ENCODE measurements at places on chromosomes 11 and 22.

- no peak for DNase-seq
Observed at GRCh38 chr22:43304831-43305590, 38.2 kb downstream of the SCUBE1 start.

DNA sequence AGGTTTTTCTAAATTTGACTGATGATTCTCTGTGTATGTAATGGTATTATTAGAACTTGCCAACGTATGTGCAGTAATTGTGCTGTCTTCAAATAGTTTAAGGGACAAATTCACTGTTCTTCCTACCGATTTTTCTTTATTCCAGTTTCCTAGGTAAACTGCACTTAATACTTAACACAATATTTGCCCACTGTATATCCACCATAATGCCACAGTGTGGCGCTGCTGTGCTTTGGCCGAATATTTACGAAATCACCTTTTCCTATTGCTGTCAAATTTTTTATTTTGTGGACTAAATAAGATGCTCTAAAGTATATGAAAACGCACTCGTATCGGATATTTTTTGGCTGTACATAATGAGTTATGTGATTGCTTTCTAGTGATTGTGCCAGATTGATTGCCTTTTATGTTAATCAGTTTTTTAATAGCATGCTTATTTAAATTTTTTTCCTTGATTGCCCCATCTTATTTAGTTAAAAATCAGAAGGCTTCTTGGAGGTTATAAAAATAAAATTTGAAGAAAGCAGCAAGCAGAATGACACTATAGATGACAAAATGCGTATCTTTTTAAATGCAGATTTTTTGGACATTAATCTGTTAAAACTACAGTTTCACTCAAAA is 10.5 kb downstream of the AASDHPPT start:
- DNase-seq, result peak; percentile 68

- no peak for DNase-seq
Observed at GRCh38 chr11:33868647-33869461, 23.0 kb downstream of the LMO2 start.

DNA sequence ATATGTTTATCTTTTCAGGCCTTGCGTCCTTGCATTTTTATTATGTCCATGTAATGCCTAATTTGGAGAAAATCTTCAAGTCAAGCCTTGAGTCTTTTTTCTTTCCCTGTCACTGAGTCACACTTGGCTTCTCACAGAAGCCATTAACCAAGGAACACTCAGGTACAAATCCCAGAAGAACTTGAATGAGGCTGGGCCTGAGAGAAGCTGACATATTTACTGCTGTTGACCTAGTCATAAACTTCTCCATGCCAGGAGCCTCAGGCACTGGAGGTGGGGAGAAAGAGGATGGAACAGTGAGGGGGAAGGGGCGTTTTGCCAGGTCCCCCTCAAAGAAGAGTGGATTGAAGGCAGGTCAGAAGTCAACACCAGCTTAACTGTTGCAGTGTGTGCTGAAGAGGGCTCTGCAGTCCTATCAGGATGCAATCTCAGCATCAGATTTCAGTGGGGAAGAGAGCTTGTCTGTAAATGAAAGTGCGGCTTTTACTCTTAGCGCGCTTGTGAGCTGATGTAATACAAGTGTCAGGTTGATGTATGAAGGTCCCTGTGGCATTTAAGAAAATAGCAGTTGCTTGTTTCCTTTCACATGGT is 526.0 kb downstream of the ETS1 start:
- DNase-seq, result no peak

DNA sequence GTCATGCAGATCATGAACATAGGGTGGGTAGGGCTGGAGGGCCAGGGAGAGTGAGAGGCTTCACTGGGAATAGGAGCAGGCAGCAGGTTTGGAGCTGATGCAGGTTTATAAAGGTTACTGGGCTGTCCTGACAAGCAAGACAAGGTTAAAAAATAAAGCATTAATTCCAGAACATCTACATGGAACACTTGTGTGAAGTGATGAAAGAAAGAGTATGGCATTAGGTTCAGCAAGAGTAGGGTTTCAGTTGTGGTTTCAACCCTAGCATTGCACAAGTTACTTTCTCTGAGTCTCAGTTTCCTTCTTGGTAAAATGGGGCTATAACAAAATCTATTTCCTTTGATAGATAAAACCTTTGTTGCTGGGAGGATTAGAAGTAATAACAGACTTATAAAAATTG is 114.6 kb upstream of the SESN3 start:
- DNase-seq, result no peak

- DNase-seq, result no peak
Observed at GRCh38 chr22:39216143-39216490, 28.7 kb downstream of the PDGFB start.

DNA sequence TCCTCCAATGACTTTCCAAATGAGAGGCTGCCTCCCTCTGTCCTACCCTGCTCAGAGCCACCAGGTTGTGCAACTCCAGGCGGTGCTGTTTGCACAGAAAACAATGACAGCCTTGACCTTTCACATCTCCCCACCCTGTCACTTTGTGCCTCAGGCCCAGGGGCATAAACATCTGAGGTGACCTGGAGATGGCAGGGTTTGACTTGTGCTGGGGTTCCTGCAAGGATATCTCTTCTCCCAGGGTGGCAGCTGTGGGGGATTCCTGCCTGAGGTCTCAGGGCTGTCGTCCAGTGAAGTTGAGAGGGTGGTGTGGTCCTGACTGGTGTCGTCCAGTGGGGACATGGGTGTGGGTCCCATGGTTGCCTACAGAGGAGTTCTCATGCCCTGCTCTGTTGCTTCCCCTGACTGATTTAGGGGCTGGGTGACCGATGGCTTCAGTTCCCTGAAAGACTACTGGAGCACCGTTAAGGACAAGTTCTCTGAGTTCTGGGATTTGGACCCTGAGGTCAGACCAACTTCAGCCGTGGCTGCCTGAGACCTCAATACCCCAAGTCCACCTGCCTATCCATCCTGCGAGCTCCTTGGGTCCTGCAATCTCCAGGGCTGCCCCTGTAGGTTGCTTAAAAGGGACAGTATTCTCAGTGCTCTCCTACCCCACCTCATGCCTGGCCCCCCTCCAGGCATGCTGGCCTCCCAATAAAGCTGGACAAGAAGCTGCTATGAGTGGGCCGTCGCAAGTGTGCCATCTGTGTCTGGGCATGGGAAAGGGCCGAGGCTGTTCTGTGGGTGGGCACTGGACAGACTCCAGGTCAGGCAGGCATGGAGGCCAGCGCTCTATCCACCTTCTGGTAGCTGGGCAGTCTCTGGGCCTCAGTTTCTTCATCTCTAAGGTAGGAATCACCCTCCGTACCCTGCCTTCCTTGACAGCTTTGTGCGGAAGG is 2.9 kb downstream of the APOC3 start:
- no peak for DNase-seq

DNA sequence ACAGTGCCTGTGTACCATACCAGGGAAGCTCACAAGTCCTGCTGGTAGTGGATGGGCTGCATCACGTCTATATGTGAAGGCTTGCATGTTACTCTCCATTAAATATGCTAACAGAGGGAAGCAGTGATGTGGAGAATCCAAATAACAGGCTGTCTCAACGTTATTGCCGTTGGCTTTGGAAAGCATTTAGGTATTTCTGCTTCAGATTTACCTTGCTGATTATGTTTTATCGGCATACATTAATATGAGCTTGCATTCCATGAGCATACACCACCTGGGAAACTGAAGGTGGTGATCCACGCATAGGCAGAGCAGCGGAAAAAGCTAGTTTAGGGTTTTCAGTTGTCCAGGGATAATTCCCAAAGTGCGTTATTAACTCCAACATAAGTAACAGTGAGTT is 175.0 kb downstream of the GRIK4 start:
- no peak for DNase-seq

DNA sequence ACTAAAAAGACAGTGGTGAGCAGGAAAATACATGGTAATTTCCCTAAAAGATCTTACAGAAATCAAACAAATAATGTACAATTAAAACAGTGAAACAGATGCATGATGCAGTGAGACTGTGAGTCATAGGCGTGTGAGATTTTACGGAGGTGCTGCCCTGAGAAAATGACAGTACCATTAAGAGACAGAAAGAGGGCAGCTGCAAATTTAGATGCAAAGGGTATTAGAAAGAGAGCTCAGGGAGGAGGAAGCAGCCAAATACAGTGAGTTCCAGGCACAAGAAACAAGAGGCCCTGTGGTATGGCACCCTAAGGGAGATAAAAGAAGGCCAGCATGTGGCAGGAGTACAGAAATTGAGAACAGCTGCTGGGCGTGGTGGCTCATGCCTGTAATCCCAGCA is 88.5 kb upstream of the FIBIN start:
- no peak for DNase-seq

DNA sequence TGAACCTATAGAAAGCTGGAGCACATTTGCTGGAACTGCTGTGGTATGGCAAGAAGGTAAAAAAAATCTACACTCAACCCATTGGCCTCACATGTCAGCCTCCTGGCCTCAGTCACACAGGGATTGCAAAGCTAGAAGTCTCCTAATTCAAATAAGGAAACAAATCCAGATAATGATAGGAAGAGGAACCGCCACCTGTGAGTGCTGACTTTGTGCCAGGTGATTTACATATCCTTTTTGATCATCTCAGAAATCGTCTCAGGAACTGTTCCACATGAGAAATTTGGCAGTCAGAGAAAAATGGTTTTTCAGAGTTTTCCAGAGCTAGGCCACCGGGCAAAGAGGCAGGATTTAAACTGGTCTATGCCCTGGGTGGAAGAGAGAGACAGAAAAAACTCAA is 986 bp downstream of the NLRP10 start:
- DNase-seq, result no peak

DNA sequence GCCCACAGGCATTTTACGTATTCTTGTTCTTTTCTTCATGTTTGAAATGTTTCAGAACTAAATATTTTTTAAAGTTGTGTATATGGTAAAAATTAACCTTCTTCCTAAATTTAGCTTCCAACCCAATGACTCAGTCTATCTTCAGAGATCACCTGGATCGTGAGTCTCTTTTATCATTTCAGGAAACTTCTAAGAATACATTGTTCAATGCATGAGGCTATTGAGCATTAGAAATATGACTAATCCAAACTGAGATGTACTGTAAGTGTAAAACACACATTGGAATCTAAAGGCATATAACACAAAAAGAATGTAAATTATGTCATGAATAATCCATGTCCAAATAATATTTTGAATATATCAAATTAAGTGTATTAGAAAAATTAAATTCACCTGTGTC is 265.2 kb downstream of the LUZP2 start:
- DNase-seq, result no peak

GRCh38 chr11:47047972-47048371 is 111.4 kb downstream of the CSTPP1 start:
- no peak for DNase-seq

DNA sequence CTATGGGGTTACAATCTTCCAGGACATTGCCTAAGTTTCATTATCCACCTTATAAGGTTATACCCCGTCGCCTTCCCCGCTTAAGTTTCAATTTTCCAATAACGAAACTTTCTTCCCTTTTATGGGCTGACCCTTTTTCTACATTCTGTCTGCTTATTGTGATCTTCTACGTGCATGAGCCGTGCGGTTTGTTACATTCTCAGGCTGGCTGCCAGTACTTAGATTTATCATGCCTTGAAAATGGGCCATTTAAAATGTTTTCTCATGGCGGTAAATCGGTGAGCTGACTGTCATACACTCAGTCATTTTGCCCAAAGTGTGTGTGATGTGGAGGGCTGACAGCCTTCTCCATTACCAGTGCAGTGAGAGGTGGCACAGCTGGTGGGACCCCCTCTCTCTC is 23.3 kb downstream of the DGCR6L start:
- no peak for DNase-seq

DNA sequence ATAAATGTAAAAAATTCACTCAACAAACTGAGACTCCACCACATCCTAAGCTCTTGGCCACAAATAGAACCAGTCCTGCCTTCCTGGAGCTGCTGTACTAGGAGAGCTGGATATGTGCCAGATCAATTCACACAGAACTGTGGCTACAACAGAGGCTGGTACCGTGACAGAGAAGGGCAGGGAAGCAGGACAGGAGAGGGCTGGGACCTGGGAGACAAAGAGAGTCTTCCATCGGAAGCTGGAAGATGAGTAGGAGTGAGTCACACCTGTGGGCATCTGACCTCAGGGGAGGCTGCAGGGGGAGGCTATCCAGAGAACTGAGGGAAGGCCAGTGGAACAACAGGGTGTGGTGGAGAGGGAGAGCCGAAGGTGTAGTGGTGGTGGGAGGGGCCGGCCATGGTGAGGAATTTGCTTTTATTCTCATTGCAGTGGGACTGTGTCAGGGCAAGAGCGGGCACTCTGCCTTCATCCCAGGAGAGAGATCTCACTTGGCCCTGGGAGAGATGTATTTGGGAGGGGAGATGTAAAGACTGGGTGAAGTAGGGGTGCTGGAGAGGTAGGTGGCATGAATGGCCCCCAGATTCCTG is 1.9 kb upstream of the LTBP3 start:
- peak; percentile 71 for DNase-seq

Data from hematopoietic multipotent progenitor cell treated with erythropoietin and hydrocortisone succinate and interleukin-3 and kit ligand, for 15 days (in vitro differentiated cells).